ENCODE measurements at places on chromosomes 6 and 20.
A peak's percentile ranks its signal among the peaks of the same experiment; 100 is the strongest.

GRCh38 chr6:835476-836160, 142.7 kb upstream of the EXOC2 start:
- DNase-seq, result no peak

DNA sequence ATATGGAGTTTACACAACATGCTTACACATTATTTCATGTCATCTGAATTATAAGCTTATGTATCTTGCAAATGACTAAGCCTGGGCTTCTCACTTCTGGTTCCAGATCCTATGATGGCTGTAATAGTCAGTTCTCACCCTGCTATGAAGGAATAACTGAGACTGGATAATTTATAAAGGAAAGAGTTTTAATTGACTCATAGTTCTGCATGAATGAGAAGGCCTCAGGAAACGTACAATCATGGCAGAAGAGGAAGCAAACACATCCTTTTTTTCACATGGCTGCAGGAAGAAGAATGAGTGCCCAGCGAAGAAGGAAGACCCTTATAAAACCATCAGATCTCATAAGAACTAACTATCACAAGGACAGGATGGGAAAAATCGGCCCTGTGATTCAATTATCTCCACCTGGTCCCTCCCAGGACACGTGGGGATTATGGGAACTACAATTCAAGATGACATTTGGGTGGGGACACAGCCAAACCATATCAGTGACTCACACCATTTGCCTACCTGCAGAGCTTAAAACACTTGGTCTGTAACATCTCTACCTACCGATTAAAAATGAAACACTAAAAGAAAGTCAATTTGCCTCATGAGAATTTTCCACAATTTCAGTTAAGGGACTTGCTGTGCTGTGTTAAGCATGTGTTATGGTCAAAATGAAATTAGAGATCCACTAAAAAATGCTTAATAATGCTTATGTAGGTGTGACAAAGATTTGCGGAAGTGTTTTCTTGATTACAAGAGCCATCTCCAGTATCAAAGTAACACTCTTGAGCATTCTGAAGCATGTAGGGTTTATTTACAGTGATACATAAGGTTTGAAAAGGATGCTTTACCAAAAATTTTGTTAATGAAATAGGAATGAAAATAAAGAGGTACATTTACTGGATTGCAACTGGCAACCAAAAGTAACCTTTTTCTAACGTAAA, 2.2 kb upstream of the RWDD1 start:
- DNase-seq, result no peak

- peak; percentile 35 for DNase-seq
These were observed 1.4 kb downstream of the TFEB start for GRCh38 chr6:41733707-41734665.

DNA sequence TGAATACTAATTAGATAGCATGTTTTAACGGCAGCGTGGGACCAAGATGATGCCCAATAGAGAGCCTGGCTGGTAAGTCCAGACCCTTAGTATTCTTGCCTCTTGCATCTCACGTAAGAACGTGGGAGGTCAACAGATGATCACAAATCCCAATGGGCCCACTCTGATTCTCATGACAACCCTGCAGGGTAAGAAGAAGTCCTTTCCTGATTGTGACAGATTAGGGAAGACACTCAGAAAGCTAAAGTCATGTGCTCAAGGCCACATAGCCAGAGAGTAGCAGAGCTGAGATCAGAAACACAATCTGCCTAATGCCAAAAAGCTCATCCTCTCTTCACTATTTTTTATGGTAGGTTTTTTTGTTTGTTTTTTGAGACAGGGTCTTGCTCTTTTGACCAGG, 103.8 kb downstream of the RALGAPA2 start:
- no peak for DNase-seq

GRCh38 chr20:19784511-19785172, 26.6 kb downstream of the RIN2 start:
- DNase-seq, result no peak

DNA sequence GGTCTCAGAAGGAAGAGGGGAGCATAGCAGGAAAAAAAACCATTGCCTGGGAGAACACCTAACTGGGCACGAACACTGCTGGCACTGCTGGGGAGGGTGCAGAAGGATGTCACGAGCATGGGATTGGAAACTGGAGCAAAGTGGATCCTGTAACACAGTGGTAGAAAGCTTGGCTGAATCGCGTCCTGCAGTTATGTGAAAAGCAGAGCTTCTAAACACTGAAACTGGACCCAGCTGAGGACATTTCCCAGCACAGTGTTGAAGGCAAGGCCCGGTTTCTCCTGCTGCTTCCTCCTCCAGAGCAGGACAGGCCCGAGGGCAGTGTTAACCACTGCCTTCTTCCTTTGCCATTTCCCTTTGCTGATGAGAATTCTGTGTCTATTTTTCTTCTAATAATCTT, 6.7 kb downstream of the APMAP start:
- DNase-seq, result no peak

- peak; percentile 65 for DNase-seq
These were observed at the start of gene PRIM2 for GRCh38 chr6:57317060-57317943. Gene PRIM2, plus strand, starts transcription at chr6:57317630. Its CDS starts 816 bp downstream, at chr6:57318446.

- no peak for DNase-seq
These were observed 34.3 kb downstream of the SDHAF4 start for GRCh38 chr6:70601014-70601413.

GRCh38 chr6:168385037-168385759, 55.8 kb upstream of the SMOC2 start:
- DNase-seq, result no peak

DNA sequence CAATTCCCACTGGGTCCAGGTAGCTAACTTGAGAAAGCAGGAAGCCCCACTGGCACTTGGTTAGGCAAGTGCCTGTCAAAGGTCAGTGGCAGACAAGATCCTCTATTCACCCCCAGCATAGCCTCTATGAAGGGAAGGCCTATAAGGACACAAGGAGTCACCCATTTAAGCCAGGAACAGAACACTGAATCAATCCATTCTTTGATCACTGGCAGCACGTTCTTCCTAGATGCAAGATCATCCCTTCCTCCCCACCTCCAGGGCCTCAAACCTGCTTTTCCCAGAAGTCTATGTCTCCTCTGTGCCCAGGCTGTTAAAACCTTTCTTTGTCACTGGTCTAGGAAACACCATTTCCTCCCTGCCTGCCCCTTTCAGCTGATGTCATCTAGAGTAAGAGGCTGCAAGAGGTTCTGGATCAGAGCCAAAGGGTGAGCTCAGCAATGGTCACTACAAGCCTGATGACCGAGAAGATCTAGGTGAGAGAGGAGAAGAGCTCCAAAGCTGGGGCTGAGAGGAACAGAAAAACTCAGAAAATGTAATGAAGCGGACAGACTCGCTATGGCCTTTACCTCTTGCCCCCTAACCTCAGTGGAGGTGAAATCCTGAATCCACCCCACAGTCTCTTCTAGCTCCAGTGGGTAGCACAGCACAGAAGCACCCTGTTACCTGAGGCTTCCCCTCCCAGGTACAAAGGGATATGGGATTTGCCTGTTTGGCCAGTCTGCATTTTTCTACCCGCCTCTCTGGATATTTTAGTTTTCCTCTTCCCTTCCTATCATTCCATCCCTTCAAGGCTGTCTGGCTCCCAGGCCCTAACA, 1.8 kb downstream of the GTPBP2 start:
- DNase-seq, result no peak

DNA sequence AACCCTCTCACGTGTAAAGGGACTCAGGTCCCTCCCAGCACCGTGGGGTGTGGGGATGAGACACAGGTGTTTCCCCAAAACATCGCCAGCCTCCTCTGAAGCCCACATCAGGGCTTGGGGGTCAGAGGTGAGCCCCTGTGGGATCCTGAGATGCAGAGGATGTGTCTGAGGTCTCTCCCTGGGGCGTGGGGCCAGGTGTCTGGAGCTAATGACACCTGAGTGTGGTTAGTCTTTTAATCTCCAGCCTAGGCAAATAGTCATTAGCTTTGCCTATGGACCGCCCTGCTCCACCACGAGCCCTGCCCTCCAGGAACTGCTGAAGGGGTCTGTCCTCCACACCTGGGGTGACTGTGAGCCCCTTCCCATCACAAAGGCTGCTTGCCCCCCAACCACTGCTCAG, 1.7 kb downstream of the SRMS start:
- no peak for DNase-seq

GRCh38 chr20:61801857-61802442, 263.7 kb downstream of the TAF4 start:
- no peak for DNase-seq

DNA sequence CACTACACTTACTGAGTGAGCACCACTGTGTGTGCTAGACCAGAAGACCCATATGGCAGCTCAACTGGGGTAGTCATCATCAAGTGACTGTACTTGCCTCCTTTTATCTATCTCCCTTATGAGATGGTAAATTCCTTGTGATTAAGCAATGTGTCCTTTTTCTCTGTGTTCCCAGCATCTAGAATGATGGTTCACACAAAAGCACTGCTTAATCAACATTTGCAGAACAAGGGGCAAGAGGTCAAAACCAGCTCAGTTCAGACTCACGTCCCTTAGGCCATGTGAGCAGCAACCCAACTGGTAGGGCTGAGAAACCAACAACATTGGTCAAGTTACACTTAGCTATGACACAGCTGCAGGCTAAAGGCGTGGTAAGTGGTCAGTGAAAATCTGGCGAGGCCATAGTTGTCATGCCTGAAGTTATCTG, 10.0 kb downstream of the TRAM2 start:
- DNase-seq, result no peak

- DNase-seq, result no peak
These were observed 5.3 kb downstream of the TRIM10 start for GRCh38 chr6:30155520-30156261.
